ENCODE measurements at places on chromosomes 2 and 18.

DNA sequence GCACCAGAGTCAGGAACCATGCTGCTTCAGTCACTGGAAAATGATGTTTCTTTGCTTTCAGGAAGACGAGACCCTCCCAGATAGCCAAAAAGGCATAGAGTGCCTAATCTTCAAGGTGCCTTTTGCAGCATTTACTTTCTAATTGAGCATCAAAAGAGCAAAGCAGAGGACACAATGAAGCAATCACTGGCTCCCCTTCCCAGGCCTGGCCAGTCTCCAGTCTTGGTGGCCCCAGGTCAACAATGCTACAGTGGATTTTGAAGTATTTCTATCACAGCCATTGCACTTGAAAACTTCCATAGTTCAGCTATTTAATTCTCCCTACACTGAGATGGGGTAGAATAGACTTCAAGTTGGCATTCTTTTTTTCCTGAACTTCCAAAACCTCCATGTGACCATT is 15.4 kb downstream of the ZBTB7C start:
- no peak for DNase-seq

- DNase-seq, result no peak
Measured at GRCh38 chr2:72165792-72166191, 18.1 kb upstream of the CYP26B1 start.

GRCh38 chr2:45929674-45930395 is 278.4 kb downstream of the PRKCE start:
- no peak for DNase-seq

DNA sequence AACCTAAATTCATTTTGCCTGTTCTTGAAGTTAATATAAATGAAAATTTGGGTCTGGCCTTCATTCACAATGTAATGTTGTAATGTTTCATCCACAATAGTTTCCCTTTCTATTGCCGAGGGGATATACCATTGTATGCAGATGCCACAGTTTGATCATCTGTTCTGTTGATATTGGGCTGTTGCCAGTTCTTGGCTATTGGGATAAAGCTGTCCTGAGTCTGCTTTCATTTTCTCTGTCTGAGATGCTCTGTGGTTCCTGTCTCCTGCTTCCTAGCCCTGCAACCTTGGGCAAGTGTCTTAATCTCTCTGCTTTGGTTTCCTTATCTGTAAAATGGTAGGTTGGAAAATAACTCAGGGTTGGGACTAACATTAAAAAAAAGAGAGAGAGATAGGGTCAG is 25.2 kb downstream of the B3GNT2 start:
- no peak for DNase-seq

GRCh38 chr2:138421971-138422335 is 79.6 kb upstream of the SPOPL start:
- no peak for DNase-seq
